CD4-positive, alpha-beta T cell treated with Interleukin-4 for 4 hours (primary cell): ENCODE measurements at places on chromosomes 6 and 20.

GRCh38 chr6:82954356-82954755, 111.3 kb downstream of the UBE3D start:
- DNase-seq: no peak

DNA sequence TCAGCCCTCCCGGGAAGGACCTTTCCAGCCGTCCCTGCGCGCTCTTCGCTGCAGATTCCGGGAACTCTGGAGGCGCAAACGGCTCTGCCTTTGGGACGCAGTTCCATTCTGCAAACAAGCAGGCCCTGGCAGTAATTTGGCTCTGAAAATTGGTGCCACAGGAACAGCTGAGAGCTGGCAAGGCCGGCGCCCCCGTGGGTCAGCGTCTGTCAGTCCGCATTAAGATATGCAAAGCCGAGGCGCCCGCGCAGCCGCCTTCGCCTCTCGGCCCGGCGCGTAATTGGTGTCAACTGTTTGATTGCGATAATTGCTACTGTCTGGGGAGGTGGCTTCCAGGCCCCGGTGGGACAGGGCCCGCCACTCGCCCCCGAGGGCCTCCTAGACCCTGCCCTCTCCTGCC, 73.6 kb downstream of the NCR2 start:
- DNase-seq: no peak

DNA sequence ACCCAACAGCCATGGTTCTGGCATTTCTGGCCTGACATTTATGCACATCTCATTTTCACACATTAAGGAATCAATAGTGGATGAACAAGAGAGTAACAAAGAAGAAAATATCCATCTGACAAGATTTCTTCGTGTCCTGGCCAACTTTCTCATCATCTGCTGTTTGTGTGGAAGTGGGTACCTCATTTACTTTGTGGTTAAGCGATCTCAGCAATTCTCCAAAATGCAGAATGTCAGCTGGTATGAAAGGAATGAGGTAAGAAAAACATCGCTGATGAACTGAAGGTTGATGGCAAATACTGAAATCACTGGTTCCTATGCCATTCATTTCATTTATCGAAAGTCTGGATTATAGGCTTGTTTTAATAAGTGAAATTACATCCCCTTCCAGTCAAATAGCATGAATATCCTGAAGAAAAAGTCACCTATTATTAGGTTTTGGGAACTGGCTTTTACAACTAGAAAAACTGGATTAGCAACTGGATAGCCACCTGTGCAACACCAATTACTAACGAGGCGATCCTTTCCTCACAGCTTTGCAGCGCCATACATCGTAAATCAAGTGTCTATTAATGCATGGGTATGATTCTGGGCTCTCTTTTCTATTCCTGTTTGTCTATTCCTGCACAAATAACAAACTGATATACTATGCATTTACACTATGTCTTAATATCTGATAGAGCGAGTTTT, 50.2 kb upstream of the NOP56 start:
- no peak for DNase-seq

- peak; percentile 23 for DNase-seq
These were observed 14.7 kb downstream of the UQCC2 start for GRCh38 chr6:33696548-33697518.

DNA sequence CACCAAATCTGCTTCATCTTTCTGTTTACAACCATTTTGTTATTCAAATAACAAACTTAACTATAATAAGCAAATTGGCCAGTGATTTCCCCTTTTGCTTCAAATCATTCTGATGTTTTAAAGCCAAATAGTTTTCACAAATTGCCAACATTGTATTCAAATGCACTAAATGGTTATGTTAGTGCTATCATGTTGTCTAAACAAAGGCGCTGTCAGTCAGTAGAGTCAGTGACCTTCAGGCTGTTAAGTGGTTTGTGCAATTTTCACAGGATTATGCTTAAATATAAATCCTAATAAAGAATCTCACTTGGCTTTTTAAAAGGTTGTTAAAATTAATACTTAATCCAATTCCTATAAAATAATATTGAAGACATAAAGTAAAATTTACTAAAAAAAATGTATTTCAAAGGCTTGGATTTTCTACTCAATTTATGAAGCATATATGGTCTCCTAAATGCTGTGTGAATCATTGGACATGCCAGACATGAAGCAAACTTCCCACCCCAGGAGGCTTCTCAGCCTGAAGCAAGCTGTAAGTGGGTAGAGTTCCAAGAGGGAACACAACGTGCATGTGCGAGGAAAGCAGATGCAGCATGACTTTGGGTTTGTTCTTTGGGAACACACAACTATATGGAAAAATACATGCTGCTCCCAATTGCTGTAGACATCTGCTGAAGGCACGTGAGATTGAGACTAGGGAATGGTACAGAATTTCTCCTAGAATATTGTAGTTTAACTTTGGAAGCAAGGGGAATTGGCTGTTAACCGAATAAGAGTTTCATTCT, 54.9 kb downstream of the RSPO3 start:
- no peak for DNase-seq

DNA sequence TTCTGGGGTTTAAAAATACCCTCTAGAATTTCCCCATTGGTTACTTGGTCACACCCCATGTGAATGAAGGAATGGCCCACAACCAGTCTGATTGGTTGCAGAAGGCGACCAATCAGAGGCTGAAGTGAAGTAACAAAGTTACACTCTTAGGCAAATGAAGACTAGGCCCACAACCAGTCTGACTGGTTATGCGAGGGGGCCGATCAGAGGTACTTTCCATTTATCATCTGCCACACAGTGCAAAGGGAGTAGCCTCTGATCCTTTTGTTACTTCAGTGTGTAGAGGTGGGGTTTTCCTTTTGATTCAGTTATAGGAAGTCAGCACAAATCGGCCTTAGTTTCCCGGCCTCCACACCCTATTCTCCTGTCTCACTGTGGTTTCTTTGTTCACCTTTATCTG, 61.2 kb upstream of the SGK1 start:
- peak; percentile 54 for DNase-seq

- DNase-seq: no peak
These were observed 120.1 kb upstream of the ARMC2 start for GRCh38 chr6:108727966-108728730.

GRCh38 chr6:37517411-37517812, 17.7 kb upstream of the CCDC167 start:
- DNase-seq: peak; percentile 94

DNA sequence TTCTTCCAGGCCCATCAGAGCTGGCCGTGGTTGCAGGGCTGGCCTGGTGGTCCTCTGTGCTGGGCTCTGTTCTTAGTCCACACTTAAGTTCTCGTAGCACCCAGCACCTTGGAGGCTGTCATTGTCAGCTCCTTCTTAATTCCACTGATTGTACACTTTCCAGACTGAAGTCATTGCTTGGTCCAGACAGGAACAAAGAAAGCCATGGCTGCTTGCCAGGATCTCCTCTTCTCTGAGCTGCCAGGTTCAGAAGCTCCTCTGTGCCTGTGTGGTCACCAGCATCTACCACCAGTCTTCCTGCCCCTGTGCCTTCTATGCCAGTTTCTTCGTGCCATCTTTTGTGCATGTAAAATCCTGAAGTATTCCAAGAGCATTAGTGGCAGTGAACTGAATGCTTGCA, 39.5 kb upstream of the PCMTD2 start:
- DNase-seq: no peak

DNA sequence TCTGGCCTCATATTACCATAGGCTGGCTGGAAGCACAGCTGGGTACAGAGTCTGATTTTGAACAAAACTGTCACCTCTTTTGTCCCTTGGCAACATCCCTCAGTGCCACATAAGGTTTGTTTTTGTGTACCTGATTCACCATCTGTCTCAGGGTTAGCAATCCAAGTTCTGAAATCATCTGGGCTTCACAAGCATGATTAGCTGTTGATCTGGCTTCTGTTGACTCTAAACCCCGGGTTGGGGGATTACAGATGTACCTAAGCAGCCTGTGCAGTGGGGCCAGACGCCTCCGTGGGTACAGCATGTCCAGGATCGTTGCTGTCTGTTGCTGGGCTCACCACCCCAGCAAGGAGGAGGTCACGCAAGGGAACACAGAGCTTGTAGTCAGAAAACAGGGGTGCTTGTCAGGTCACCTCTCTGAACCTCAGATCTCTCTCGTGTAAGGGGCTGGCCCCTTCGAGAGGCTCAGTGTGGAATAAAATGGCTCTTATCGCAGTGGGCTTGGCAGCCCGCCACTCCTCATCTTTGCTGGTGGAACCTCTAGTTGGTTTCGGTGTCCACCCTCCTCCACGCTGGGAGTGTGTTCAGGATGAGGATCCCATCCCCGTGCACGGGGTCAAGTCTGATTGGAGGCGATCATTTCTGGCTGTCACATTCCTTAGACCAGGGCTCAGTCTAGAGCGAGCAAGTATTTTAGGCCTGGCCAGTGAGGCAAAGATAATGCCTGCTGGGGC, 39.2 kb upstream of the ZNF831 start:
- DNase-seq: no peak

DNA sequence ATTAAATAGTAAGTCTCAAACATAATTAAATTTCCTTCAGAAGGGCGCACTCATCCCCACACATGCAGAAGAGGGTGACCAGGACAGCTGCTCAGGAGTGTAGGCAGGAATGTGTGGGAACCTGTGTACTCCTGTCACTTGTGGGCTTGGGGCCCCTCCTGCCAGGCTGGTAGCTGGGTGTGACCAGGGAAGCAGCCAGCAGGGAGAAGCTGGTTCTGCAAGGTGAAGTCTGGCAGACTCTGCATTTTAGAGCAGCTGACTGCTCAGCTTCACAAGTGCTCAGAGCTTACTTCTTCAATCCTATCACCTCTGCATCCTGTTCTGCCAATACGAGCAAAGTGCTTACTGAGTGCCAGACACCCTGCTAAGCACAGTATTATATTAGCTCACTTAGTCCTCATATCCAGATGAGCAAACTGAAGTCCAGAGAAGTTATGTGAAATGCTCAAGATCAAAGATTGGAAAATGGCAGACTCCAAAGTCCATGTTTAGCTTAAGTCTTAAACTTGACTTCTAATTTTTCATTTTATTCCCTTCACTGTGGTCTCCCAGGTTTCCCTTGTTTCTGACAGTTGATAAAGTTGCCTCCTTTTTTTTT, 27.9 kb downstream of the ELMO2 start:
- no peak for DNase-seq

- no peak for DNase-seq
These were observed 5.4 kb upstream of the IER3 start for GRCh38 chr6:30749554-30750378.

DNA sequence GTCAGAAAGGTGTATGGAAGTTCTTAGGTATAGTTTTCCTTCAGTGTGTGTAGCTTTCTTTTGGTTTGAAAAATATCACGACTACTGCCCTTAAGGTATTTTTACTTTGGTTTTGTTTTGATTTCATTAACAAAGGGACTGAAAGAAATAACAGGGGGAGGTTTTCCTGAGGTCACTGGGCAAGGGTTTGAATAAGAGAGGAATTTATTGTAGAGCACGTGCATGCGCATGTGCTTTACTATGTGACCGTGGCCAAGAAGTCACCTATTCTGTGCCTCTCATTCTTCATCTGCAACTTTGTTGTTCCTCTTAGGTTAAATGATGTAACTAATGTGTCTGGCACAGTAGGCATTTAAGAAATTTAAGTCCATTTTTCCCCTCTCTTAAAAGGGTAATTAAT, 4.1 kb upstream of the MAN1A1 start:
- DNase-seq: no peak

- DNase-seq: no peak
These were observed 113.4 kb downstream of the SCP2D1 start for GRCh38 chr20:18926965-18927364.

DNA sequence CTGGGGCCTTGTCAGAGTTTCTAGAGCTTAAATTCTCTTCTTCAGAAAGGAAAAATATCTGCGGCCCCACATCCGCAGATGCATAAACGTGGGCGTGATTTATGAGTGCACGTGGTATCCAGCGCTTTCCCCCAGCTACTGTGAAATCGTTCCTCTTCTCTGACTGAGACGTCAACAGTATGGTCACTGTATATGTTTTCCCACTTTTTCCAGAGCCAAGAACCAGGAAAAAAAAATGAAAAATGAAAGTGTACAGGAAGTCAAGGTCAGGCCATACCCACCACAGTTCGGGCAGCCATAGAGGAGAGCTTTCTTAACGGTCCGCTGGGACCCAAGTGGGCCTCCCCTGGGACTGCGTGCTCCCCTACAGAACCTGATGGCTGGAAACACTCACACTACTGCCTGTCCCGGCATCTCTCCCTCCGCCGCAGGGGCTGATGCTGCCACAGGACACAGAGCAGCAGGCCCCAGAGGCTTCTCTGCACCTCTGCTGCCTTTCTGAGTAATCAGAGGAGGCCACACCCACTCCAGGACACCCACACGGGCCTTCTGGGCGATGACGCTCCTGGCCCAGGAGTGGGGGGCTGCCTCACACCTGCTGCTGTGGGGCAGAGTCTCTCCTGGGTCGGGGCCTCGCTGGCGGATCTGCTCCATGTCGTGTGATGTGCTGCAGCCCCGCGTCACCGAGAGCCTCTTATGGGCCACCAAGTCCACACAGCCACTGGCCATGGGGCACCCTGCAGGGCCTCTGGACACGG, 16.4 kb upstream of the STX16 start:
- no peak for DNase-seq

- DNase-seq: no peak
These were observed 517.0 kb upstream of the CITED2 start for GRCh38 chr6:139891471-139891870.

DNA sequence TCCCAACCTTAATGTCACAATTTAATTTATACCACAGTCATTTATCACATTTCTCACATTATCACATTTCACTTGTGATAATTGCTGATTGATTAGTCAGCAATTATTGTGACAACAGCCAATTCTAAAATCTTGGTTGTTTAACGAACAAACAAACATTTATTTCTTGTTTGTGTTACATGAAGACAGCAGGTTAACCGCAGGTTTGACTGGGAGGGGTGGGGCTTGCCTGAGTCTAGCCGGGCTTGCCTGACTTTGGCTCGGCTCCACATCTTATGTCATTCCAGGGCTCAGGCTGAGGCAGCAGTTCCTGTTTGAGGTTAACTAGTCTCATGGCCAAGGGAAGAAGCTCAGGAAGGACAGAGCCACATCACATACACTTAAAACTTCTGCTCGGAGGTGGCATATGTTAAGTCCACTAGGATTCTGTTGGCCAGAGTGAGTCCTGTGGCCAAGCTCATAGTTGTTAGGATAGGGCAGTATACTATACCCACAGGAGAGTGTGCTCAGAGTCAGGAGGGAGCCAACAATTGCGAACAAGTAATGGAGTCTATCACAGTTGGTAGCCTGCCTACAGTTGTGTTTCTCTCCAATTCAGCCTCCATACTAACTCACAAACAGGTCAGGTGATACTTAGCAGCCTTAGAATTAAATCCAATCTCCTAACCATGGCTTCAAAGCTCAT, 90.0 kb upstream of the IFNGR1 start:
- DNase-seq: peak; percentile 23
